ENCODE measurements at places on chromosomes 1 and 21. TPM values are rescaled to one million over a fixed set of nuclear protein-coding genes. Genes with fewer than 3 reads are reported as not detected.
A peak's percentile ranks its signal among the peaks of the same experiment; 100 is the strongest.

Gene FAM3B
- 116 TPM for total RNA-seq

Gene HCRTR1
- not detected for total RNA-seq

GRCh38 chr1:226779561-226779960 is 40.5 kb upstream of the ITPKB start:
- DNase-seq = no peak

DNA sequence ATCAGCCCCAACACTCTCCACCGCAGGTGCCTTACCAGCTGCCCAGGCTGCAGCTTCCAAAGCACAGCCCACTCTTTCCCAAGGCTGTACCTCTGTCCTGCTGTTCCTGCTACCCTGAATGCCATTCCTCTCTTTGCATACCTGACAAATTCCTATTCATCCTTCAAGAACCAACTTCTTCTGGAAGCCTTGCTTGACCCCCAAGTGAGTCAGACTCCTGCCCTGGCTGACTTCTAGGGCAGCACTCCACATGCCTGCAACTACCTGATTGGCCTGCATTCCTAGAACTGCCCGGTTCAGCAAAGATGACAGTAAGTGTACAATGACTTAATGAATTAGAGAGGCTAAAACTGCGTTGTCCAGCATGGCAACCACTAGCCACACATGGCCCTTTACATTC is 20.8 kb upstream of the PDZK1IP1 start:
- DNase-seq = no peak

GRCh38 chr1:97174039-97174704 is 452.6 kb downstream of the PTBP2 start:
- DNase-seq = no peak

DNA sequence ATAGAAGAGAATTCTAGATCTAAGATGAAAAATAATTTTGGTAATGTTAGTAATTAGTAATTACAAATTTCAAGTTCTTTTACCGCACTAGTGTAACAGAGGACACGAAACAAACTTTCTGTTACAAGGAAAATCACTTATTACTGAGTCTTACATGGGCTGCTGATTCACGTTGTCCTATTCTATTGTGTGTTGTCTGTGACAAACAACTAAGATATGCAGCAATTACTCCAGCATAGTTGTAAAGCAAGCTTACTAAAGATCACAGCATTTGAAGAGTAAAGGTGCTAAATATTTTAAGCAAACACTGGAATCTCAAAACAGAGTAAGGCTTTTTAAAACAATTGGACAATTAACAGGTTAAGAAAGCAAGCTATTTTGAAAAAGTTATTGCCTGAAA is 502.3 kb downstream of the KCNT2 start:
- no peak for DNase-seq

DNA sequence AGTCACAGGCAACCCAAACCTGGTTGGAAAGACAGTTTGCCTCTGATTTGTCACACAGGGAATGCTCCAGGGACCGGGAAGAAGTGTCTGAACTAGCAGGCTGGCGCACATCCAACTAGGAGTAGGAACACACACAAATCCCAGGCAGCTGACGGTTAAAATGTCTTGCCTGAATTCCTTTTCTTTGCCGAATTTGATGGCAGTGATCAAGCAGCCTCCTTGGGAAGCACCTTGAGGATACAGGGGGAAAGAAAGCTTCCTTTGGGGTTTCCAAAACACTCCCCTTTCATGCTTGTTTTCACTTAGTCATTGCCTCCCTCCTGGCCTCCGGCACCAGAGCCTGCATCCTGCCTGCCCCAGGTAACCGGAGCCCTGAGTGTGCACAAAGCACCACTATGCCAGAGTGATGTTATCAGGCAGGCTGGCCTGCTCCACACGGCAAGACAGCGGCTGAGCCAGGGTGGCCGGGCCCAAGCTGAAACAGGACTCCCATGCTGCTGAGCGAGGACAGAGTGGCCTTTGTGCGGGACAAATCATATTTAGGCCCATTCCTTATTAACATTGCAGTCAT is 193.8 kb downstream of the LMX1A start:
- DNase-seq = peak; percentile 44

Gene GBP3
- 79.7 TPM for total RNA-seq

Gene SLC2A5
- total RNA-seq = 1.1 TPM

Gene REG4
- total RNA-seq = not detected

DNA sequence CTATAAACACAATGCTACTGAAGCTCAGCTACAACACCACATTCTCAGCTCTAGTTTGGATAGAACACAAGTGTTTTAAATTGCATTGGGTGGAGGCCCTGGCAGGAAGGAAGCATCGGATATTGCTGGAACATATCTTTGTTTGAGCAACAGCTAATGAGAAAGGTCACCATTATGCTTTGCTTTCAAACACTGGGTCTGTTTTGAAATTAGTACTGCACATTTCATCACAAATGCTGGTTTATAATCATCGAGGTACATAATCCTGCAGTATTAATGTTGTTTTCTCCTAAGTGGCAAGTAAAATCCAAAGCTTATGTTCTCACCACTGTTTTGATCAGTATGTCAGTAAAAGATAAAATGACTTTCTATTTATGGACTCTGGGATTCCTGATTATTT is 61.5 kb upstream of the ARHGAP29 start:
- no peak for DNase-seq

- no peak for DNase-seq
Observed at GRCh38 chr1:203100516-203100869, 14.7 kb upstream of the MYOG start.

Gene ST6GALNAC5
- 1.1 TPM for total RNA-seq

Gene IPO13
- 22.1 TPM for total RNA-seq

- no peak for DNase-seq
Observed at GRCh38 chr1:30856260-30856790, 52.2 kb downstream of the SDC3 start.

Gene CHIA
- total RNA-seq = not detected

- no peak for DNase-seq
Observed at GRCh38 chr1:45979778-45980176, 152.7 kb downstream of the PIK3R3 start.

DNA sequence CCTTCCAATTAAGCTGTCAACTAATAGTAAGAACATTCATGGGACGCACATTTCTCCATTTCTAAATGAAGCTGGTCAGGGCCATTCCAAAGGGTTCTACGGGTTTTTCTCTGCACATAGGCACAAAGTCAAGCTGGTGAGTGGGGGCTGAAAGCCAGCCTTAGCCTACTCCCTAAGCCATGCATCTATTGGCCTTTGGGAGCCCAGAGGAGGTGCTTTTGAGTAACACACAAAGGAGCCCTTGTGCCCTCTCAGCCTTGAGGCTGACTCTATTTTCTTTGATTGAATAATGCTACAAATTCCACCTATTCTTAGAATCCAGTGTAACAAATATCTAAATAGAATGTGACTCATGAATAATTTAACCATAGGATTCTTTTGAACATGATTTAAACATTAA is 73.6 kb downstream of the RGS13 start:
- no peak for DNase-seq

Gene MATN1
- not detected for total RNA-seq

DNA sequence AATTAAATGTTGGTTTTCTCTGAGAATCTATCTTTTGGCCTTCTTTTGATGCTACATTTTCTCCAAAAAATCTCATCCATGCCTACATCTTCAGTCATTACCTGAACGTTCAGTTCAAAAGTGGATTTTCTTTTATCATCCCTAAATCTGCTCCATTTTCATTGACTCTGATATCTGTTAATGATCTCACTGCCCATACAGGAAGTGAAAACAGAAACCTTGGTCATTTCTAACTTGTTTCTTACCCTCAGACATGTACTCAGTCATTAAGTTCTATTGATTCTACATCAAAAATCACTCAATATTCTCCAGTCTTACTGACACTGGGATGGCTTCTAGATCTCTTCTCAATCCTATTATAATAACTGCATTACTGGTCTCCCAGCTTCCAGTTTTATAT is 22.7 kb downstream of the PRKACB start:
- no peak for DNase-seq

GRCh38 chr1:232744847-232745246 is 60.4 kb upstream of the MAP10 start:
- DNase-seq = no peak

Gene SH2D5
- total RNA-seq = 0.49 TPM

Gene GGPS1
- 40.7 TPM for total RNA-seq

Gene ITLN2
- not detected for total RNA-seq

DNA sequence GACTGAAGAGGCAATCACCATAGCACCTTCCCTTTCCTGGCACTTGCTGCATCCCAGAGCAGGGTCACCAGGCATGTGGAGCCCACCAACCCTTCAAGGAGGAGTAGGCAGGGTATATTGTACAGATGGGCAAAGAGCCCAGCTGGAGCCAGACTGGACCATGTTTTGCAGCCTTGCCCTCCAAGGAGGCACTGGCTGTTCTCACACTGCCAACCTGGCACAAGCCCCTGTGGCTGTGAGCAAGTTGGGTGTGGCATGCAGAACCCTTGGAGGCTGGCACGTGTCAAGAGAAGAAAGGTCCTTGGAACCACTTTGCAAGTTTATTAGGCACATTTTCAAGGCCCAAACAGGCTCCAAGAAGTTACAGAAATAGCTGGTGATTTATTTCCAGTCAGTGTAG is 146.4 kb downstream of the FOXD2 start:
- DNase-seq = peak; percentile 47

DNA sequence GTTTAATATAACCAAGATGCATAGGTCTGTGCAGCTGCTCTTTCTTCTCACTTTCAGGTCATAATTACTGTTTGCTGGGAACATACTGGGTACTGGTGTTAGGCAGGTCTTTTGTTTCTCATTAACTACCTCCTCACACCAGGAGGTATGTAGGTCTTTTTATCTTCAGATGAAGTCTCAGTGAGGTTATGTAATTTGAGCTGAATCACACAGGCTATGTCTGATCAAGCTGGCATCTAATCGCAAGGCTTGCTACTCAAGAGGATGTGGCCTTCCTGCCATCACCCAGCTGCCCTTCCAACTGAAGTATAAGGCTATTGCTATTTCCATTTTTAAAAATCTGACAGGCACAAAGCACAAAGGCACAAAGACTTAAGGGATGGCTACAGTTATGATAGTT is 96.4 kb downstream of the RUNX1 start:
- DNase-seq = no peak

GRCh38 chr1:7458946-7459345 is 312.1 kb upstream of the VAMP3 start:
- no peak for DNase-seq

GRCh38 chr21:25171438-25171837 is 435.8 kb downstream of the MRPL39 start:
- no peak for DNase-seq

Gene SMCP
- not detected for total RNA-seq

- DNase-seq = no peak
Observed at GRCh38 chr21:39576518-39577128, 36.1 kb upstream of the B3GALT5 start.

GRCh38 chr1:24222008-24222605 is 35.0 kb upstream of the IFNLR1 start:
- DNase-seq = no peak

- DNase-seq = no peak
Observed at GRCh38 chr21:46320331-46320801, 3.3 kb downstream of the C21orf58 start.

Gene LCE1B
- total RNA-seq = not detected

DNA sequence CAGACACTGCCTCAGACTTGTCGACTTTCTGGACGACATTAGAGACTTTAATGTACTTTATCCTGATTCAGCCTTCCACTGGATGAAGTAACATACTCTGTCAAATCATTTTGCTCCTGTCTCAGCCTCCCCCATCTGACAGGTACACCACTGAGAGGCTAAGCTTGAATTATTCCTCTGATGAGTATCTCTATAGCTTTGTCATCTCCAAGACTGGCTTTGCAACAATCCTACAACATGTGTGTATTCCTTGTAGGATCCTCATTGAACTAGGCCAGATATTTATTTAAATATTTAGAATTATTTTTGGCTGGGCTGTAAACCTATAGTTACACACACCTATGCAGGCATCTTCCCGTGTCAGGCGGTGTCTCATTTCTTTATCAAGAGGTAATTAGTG is 1.1 kb upstream of the TRIM58 start:
- no peak for DNase-seq

Gene FOXE3
- total RNA-seq = not detected

Gene VWA5B1
- total RNA-seq = 41.9 TPM

Gene PEAR1
- 10.0 TPM for total RNA-seq

- DNase-seq = no peak
Observed at GRCh38 chr21:42624095-42624790, 29.2 kb upstream of the PDE9A start.

- DNase-seq = no peak
Observed at GRCh38 chr1:20693623-20694022, 24.2 kb downstream of the KIF17 start.

DNA sequence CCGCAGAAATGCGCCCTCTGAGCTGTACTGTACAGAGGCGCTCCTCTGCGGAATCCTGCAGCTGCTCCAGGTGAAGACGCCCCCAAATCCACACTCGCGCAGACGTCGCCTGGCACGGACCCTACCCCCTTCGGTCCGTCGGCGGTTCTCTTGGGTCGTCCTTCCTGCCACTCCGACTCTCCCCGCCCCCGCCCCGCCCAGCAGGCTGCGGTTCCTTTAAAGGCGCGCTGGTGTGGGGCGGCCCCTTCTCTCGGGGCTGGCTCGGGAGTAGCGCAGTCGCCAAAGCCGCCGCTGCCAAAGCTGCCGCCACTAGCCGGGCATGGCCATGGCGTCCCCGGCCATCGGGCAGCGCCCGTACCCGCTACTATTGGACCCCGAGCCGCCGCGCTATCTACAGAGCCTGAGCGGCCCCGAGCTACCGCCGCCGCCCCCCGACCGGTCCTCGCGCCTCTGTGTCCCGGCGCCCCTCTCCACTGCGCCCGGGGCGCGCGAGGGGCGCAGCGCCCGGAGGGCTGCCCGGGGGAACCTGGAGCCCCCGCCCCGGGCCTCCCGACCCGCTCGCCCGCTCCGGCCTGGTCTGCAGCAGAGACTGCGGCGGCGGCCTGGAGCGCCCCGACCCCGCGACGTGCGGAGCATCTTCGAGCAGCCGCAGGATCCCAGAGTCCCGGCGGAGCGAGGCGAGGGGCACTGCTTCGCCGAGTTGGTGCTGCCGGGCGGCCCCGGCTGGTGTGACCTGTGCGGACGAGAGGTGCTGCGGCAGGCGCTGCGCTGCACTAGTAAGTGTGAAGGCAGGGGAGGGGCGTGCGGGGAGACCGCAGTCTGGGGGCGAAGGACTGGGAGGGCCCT is at the start of gene RASSF5:
RASSF5 (plus strand) TSS at position 248 of the 846 bp plus-strand sequence; CDS start at position 320, 72 bp downstream.
- peak; percentile 93 for DNase-seq

Gene KCTD3
- total RNA-seq = 65.6 TPM

Gene FCGR3A
- total RNA-seq = 6.8 TPM

Gene WDR47
- total RNA-seq = 18.8 TPM

Gene RHEX
- 27.1 TPM for total RNA-seq

Gene OR2L3
- total RNA-seq = not detected

- DNase-seq = no peak
Observed at GRCh38 chr1:154810571-154810970, 59.5 kb downstream of the KCNN3 start.

DNA sequence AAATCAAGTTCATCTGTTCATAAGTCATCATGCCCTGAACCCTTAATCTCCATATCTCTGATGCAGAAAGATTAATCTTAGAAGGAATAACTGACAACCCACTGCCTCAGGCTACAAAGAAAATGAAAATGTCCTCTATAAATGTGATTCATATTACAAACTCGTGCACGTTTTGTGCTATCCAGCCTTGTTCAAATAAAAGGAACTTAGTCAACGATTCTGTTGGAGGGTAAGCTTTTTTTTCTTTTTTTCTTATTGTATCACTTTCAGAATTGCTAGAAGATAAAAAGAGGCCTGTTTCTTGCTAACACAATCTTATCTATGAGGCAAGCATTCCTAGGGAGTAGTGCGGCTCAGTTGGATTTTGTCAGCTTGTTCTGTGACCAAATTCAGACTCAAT is 228.4 kb downstream of the TM2D1 start:
- no peak for DNase-seq

- no peak for DNase-seq
Observed at GRCh38 chr1:211606914-211607753, 28.2 kb upstream of the SLC30A1 start.

Gene OLIG2
- total RNA-seq = not detected
